ENCODE measurements at places on chromosomes 4 and X.

GRCh38 chr4:700587-701264 is 4.9 kb upstream of the PCGF3 start:
- DNase-seq, result no peak

GRCh38 chr4:158020176-158020575 is 152.6 kb downstream of the GASK1B start:
- DNase-seq, result no peak

DNA sequence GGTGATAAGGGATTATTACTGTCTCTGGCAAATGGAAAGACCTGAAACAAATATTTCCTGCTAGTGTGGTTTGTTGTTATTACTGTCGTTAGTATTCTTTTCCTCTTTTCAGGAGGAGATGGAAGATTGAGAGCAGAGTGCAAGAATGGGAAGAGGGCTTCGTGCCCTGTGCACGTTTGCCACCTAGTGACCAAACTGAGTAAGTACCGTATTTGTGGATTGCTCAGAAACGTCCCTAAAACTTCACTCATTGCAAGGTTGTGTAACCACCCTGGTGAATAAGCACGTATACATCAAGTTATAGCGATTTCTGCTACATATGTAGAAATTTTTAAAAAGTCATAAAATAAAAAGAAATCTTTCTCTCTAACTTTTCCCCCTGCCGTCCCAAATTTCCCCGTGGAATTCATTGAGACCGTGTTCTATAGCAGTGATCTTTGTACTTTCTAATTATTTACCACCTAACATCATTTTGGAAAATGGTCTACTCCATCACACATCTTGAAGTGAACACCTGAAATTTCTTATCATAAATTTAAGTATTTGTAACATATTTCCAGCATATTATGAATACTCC is 24.3 kb downstream of the LINC00632 start:
- no peak for DNase-seq

DNA sequence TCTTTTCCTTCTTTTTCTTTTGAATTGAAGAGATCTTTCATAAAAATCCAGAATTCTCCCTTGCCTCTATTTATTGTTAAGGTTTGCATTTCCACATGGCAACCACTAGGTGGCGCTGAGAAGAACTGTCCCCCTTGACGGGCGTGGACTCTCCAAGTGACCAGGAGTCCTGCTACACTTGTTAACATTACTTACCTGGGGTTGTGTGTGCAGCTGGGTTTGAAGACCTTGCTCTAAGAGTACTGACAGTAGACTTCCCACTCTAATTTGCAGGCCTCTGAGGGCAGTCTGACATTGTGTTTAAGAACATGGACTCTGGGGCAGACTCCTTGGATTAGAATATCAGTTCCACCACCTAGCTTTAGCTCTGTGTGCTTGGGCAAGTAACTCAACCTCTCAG is 52.8 kb downstream of the GPRIN3 start:
- DNase-seq, result peak; percentile 3

DNA sequence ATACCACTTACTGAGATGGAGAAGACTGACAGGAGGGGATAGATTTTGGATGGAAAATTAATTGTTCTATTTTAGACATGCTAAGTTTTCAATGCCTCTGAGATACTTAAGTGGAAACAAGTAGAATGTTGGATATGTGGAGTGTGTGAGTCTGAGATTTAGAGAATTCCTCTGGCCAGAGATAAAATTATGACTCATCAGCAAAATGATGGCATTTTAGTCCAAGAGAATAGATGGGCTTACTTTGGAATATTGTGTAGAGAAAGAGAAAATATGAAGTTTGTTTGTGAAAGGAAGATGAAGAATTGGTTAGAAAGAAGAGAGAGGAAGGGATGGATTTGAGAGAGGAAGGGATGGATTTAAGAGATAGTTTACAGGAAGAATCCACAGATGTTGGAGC is 108.6 kb upstream of the PPP1R2C start:
- no peak for DNase-seq
